RPMI7951 (cell line): ENCODE measurements at places on chromosomes 2 and 18. TPM values are rescaled to one million over a fixed set of nuclear protein-coding genes. Genes with fewer than 3 reads are reported as not detected.

DNA sequence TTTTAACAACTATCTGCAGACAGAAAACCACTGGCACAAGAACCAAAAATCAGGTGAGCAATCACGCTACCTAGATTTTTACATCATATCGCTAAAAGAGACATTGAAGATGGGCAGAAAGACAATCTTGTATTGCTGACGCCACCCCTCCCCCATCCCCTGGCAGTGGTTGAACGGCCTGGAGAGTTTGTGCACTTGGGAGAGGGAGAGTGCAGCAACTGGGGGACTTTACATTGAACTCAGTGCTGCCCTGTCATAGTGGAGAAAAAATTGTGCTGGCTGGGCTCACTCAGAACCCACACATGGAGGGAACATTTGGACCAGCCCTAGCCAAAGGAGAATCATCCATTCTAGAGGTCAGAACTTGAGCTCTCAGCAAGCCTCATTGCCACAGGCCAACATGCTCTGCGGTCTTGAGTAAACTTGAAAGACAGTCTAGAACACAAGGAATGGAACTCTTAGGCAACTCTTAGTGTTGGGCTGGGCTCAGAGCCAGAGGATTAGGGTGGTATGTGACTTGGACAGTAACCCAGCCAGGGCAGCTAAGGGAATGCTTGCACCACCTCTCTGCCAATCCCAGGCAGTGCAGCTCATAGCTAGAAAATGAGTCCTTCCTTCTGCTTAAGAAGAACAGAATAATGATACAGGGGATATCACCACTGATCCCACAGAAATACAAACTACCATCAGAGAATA is 220.0 kb upstream of the CYP26B1 start:
- DNase-seq = peak; percentile 95

GRCh38 chr18:75170022-75170789 is 38.7 kb downstream of the PTGR3 start:
- DNase-seq = no peak

DNA sequence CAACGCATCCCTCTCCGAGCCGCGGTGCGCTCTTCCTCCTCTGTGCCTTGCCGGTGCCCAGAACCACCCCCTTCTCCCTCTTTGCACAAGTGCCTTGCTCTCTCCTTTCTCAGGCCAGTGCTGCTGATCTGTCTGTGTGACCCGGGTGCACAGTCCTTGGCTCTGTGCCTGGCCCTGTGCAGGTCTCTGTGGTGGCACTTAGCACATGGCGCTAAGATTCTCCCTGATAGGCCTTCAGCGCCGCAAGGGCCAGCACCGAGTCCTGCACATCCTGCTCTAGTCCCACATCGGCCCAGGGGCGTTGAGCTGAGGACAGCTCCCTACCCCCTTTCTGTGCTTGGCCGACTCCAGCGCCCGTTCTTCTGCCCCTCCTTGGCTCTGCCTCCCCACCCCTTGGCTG is 136.1 kb downstream of the NEDD4L start:
- DNase-seq = no peak

DNA sequence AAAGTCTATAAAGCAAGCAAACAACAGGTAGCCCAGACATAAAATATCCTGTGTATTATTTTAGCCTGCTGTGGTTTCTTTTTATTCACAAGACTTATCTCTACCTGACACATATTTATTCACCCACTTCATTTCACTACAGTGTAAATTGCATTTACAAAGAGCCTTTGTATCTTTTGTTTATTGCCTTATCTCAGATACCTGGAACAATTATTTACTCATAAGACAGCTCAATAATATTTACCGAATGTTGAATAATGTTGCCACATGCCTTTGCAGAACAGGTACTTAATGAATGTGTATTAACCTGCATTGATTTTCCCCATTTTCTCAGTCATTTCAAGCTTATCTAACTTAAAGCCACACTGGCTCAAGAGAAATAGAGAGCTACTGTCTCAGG is 603.6 kb downstream of the FBXO15 start:
- DNase-seq = no peak

GRCh38 chr2:235568431-235568830 is 74.6 kb downstream of the AGAP1 start:
- DNase-seq = no peak

Gene GLB1L
- 30.0 and 35.0 TPM in 2 replicates for total RNA-seq

DNA sequence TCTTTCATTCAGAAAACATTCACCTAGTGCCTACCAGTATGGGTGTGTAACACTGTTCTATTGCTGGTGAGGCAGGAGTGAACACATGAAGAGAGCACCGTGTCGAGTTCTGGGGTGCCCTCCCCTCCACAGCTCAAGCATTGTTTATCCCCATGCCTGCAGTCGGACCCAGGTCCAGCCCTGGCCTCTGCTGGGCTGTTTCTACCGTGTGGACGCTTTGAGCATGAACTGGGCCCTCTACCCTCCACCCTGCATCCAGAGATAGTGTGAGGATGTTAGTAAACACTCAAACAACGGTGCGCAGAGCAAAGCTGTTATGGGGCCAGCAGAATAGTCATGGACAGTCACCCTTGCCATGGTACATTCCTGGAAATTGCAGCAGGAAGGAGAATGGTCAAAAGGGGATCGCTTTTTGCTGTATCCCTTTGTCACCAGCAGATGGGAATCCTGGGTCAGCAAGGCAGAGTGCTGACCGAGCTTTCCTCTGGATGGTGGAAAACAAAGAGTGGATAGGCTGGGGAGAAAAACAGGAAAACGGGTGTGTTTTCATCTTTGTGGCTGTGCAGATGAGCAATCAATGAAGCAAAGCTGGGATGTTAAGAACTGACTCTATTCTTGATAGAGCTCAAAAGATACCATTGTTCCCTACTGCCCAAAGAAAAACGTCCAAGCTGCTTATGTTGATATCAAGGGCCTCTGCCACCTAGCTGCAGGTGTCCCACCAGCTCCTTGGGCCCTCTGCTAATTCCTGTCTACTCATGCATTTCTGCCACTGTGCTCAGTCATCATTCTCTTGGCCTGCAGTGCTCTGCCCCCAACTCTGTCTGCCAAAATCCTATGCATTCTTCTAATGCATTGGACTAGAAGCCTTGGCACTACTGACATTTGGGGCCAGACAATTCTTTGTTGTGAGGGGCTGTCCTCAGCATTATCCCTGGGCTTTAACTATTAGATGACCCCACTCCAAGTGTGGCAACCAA is 38.7 kb downstream of the REEP1 start:
- peak; percentile 35 for DNase-seq

Gene RUFY4
- not detected in 2 replicates for total RNA-seq

- DNase-seq = no peak
Observed at GRCh38 chr2:72136933-72137497, 10.6 kb downstream of the CYP26B1 start.

Gene CHST10
- total RNA-seq = 16.4 and 24.0 TPM in 2 replicates

DNA sequence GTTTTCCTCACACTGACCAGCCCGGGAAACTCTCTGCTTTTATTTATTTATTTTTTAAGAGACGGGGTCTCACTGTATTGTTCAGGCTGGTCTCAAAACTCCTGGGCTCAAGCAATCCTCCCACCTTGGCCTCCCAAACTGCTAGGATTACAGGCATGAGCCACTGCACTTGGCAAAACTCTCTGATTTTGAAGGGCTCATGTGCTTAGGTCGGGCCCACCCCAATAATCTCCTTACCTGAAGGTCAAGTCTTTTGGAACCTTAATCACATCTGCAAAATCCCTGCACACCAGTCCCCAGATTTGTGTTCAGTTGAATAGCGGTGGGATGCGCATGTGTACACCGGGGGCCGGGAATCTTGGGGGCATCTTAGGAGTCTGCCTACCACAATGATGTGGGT is 7.7 kb upstream of the ECEL1 start:
- no peak for DNase-seq

Gene PSMA8
- total RNA-seq = not detected in 2 replicates

Gene AMER3
- total RNA-seq = not detected in 2 replicates

DNA sequence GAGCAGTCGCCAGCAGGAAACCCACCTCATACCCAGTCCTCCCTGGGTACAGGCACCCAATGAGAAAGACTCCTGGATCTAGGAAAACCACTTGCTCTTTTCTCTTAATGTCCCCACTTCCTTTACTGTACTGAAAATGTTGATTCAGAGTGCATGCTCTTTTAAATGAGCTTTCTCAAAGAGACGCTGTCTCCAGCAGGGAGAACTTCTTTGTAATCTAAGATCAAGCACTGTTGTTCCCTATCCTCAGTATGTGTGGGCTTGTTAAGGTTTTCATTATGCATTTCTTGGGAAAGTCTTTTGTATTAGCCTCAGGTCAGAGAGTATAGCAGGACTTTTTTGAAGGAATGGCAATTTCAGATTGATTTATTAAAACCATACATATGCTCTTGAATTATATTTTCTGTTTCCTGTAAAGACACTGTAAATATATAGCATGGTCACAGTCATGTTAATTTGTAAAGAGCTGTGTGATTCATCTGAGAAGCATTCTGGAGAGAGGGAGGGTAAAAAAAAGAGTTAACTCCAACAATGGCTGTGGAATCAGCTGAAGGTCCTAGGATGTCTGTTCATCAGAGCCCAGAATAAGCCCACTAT is 178.1 kb downstream of the MGAT5 start:
- peak; percentile 54 for DNase-seq

Gene MAP3K19
- not detected in 2 replicates for total RNA-seq

Gene PGAP1
- total RNA-seq = 7.0 and 7.4 TPM in 2 replicates

- no peak for DNase-seq
Observed at GRCh38 chr2:3483227-3483985, 35.9 kb downstream of the ADI1 start.

GRCh38 chr2:234331566-234331965 is 165.3 kb downstream of the ARL4C start:
- no peak for DNase-seq

- peak; percentile 72 for DNase-seq
Observed at GRCh38 chr2:47189635-47190034, 34.5 kb upstream of the STPG4 start.

GRCh38 chr18:74654638-74655037 is 57.0 kb downstream of the ZNF407 start:
- peak; percentile 16 for DNase-seq
